ENCODE measurements at places on chromosomes 3 and 15. TPM values are rescaled to one million over a fixed set of nuclear protein-coding genes. Genes with fewer than 3 reads are reported as not detected.
A peak's percentile ranks its signal among the peaks of the same experiment; 100 is the strongest.

GRCh38 chr3:11457135-11457534, 184.9 kb downstream of the ATG7 start:
- DNase-seq, result no peak

DNA sequence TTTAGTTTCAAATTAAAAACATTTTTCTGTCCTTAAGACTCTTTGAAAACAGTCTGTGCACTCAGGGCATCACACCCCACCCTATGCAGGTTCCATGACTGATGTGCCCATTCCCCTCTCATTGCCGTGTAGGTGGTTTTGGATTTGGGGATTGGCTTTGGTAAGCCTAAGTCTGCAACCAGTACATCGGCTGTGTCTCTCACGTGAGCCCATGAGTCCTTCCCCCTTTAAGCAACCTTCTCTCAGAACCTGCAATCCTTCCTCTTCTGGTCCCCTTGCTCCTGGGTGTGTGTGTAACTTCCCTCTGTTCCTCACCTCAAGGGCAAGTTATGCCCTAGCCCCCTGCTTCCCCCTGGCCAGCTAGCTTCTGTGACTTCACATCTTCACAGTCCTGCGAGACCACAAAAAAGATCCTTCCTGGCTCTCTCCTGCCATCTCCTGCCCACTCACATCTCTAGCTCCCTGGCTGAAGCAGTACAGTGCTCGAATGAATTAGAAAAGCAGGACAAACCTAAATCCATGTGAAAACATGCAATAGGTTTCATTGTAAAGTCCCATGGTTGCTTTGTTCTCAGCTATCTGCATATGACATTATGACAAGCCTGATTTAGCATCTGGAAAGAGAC, 126.7 kb downstream of the UACA start:
- peak; percentile 49 for DNase-seq

DNA sequence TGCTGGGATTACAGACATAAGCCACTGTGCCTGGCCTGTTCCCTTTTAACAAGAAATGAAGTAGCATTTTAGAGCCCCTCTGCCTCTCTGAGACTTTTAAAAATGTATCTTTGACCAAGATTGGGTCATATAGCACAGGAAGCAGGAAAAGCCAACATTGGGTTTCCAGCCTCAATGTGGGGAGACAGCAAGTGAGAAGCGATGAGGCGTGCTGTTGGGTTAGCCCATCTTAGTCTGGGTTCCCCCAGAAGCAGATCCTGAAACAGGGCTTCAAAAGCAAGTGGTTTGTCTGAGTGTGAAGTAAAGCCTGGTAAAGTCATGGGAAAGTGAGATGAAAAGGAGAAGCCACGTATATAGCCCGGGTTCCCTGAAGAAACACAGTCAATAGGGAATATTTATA, 48.2 kb downstream of the SV2B start:
- DNase-seq, result no peak

- no peak for DNase-seq
Observed at GRCh38 chr3:88149101-88149508, 654 bp upstream of the C3orf38 start.

Gene TTLL13
- polyA plus RNA-seq, result 0.24 TPM

Gene TNNC1
- 21.1 TPM for polyA plus RNA-seq

- peak; percentile 57 for DNase-seq
Observed at GRCh38 chr3:53238051-53238850, 17.6 kb downstream of the TKT start.

GRCh38 chr3:64815195-64815631, 127.4 kb upstream of the ADAMTS9 start:
- DNase-seq, result peak; percentile 68

DNA sequence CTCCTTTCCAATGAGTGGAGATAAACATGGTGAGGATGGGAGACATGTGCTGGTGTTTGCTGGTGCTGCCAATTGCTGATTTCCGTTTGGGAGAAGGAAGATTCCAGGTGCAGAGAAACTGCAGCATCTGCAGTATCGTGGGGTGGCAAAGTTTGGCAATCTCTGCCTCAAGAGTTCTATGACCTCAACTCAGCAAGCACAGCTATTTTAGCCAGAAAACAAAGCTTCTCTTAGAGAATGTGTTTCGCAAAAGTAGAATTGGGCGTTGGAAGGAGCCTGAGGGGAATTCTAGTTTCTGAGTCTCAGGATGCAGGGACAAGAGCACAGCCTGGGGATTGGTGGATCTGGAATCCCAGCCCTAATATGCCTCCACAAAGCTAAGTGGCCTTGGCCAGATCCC, 18.2 kb upstream of the SHC4 start:
- DNase-seq, result no peak

GRCh38 chr3:123809597-123809996, 74.5 kb downstream of the MYLK start:
- no peak for DNase-seq

Gene SMCO1
- 0.06 TPM for polyA plus RNA-seq

Data from right lung (tissue), 10 donors.